ENCODE measurements at places on chromosomes 5 and 9.

GRCh38 chr9:125317704-125318103 lies 56.1 kb downstream of the GAPVD1 start:
- DNase-seq = no peak

- DNase-seq = no peak
Measured at GRCh38 chr9:90858457-90858901, 56.9 kb downstream of the SYK start.

DNA sequence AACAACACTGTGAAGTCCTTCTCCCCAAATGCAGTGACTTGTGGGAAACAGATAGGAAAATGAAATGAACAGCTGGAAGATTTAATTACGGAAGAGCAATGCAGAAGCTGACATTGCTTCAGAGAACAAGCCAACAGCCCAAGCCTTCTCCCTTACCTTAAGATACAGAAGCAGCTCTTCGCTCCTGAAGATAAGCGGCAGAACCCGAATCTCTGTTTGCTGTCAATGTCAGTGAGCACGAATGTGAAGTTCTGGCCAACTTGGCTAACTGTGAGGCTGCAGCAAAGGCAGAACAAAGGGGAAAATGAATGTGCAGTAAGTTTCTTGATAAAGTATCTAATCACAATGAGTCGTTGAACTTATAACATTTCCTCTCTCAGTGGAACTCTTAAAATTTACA lies 172.4 kb downstream of the DENND1A start:
- DNase-seq = no peak

- no peak for DNase-seq
Measured at GRCh38 chr5:6379246-6379645, 899 bp upstream of the MED10 start.

GRCh38 chr9:117672369-117672768 lies 31.8 kb upstream of the TLR4 start:
- no peak for DNase-seq

DNA sequence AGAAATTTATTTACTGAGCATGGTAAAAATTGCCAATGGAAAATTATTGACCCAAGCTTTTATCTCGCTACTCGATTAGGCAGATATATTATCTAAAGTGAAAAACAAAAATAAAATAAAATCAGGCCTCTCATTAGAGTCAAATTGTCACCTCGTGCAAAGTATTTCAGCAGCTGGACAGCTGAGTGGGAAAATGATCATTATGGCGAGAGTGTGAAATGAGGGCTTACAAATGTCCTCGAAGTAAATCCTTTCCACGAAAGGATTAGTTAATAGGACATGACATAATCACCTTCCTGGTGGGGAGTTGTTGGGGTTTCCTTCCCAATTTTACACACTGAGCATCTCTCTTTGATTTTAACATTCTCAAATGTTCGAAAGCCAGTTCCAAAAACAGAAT lies 5.4 kb upstream of the DPYSL3 start:
- no peak for DNase-seq

DNA sequence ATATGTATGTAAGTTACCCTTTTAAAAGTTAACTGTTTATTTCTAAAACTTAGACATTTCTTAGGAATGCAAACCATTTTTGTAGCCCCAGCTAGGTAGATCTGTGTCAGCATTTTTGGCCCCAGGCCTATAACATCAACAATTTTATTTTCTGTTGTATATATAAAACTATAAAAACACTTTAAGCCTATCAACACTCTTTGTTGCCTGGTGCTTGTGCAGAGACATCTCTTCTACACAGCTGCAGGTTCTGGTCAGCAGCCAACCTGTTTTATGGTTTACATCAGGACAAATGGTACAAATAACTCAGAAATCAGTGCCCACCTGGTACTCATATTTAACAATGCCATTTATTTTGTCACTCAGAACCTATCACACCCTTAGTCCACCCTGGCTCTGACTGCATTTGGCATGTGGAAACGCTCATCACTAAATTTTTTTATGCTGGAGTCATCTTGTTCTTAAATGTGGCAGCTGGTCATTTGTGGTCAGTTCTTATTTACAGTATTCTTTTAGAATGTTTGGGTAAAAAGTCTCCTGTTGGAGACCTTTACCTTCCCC lies 173.4 kb downstream of the DNAH5 start:
- no peak for DNase-seq

DNA sequence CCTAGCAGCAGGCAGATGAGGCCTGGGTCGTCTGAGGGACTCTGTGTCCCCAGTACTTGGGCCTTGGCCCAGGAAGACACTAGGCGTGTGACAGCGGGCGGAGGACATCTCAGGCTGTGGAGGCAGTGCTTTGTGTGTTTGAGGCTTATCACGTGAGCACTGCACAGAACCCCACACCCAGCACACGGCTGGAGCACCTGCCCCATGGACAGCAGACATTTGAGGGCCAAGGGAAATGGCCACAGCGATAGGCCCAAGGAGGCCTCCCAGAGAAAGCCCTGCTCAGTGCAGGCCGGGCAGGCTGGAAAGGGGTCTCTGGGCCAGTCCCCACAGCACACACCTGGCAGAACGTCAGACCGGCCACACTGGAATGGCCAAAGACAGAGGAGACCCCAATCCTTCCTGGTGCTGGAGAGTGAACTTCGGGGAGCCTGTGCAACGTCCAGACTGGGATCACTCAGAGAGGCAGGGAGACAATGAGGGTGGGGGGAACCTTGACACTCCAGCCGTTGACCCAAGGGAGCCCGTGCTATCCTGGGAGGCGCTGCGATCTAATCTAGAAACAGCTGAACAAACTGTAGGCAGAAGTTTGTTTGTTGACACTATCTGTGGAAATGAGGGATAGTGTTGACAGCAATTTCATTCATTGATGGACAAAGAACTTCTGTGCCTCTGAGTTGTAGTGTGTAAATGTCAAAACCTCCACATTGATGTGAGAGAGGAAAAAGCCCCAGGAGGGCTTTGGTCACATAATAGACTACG lies 19.6 kb upstream of the FLT4 start:
- no peak for DNase-seq

DNA sequence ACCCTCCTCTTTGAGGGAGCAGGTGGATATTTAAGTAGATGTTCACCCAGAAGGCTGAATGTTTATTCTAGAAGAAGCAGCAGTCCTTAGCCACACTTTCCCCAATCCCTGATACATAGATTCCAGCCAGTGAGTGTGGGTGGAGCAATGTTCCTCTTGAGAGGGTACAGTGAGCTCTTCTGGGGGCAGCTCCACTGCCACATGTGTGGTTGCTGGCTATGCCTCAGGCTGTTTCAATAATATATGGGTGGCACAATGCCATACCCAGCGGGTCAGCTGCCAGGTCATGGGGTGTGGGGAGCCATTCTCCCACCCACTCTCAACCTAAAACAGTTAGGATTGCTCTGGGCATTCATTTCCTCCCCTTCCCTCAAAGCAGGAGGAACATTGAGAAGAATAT lies 61.6 kb upstream of the DAB2 start:
- DNase-seq = no peak

DNA sequence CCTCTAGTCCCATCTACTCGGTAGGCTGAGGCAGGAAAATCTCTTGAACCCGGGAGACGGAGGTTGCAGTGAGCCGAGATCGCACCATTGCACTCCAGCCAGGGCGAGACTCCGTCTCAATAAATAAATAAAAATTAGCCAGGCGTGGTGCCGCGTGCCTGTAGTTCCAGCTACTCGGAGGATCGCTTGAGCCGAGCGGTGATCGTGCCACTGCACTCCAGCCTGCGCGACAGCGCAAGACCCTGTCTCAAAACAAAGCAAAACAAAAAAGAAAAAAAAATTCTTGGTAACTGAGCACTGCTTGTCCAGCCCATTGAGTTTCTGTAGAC lies 710 bp upstream of the WDR55 start:
- DNase-seq = no peak

DNA sequence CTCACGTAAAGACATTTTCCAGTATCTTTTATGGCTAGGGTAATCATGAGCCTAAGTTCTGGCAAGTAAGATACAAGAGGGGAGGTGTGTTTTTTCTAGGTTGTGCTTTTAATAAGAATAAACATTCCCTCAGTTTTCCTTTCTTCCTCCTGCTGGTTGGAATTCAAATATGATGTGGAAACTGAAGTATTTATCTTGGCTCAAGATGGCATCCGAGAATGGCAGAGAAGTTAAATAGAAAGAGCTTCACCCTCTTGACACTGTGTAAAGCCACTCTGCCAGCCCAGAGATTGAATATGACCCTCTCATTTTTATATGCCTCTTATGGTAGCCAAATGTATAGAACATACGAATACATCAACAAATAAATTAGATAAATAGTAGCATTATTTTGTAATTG lies 438.4 kb downstream of the ISL1 start:
- DNase-seq = no peak

- no peak for DNase-seq
Measured at GRCh38 chr9:87816036-87816435, 66.6 kb upstream of the SPATA31E1 start.

DNA sequence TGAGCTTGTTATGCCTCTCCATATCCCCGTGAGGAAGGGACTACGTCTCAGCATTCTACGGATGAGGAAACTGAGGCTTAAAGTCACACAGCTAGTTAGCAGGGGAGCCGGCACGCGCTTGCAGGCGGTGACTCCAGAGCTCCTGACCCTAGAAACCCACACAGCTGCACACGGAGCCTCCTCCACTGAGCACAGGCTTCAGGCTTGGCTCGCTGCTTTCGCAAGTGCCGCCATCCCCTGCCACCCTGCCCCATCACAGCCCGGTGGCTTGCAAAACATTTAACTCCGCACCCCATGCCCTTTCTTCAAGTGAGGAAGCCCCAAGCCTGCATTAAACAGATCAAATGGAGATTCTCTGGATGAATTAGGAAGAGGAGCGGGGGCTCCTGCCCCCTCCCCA lies 138.3 kb downstream of the HSD17B3 start:
- peak; percentile 13 for DNase-seq

- DNase-seq = no peak
Measured at GRCh38 chr5:22249209-22249729, 603.9 kb downstream of the CDH12 start.

DNA sequence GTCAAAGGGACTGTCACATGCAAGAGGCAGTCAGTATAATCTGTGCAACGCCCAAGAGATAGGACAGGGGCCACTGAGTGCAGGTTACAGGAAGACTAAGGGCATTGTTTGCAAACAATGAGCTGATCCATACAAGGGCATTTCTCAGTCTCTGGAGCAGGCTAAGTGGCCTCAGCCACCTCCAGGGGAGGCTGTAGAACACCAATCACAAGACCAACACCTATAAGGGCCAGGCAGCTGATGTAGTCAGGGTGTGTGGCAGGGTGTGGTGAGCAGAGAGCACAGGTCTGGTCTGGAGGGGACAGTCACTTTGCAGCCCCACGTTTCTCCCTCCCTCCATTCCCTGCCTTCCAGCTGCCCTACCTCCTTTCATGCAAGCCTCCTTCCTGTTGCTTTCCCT lies 83.2 kb upstream of the ADRA1B start:
- DNase-seq = no peak

GRCh38 chr9:101587332-101588043 lies 7.3 kb downstream of the PPP3R2 start:
- no peak for DNase-seq

- no peak for DNase-seq
Measured at GRCh38 chr5:127290019-127290945, at the start of gene MEGF10. TSS of gene MEGF10 (plus strand) at chr5:127290796. CDS start at chr5:127331309, 40,513 bp downstream.

DNA sequence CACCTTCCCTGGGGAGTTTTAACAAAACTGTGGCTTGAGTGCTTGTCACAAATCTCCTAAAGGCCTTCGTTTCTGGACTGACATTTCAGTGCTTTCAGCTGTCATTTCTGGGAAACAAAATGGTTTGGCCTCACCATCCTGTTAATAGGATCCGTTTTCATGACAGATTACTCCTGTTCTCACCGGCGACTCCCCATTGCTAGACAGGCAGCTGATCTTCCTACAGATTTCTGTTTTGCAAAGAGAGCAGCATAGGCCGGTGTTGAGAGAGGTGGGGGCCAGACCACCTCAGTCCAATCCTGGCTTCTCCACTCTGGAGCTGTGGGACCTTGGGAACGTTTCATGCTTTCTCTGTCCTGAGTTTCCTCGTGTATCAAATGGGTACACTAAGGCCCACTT lies 75.5 kb upstream of the OTULINL start:
- no peak for DNase-seq

- DNase-seq = no peak
Measured at GRCh38 chr9:83509402-83509801, 28.8 kb downstream of the FRMD3 start.

DNA sequence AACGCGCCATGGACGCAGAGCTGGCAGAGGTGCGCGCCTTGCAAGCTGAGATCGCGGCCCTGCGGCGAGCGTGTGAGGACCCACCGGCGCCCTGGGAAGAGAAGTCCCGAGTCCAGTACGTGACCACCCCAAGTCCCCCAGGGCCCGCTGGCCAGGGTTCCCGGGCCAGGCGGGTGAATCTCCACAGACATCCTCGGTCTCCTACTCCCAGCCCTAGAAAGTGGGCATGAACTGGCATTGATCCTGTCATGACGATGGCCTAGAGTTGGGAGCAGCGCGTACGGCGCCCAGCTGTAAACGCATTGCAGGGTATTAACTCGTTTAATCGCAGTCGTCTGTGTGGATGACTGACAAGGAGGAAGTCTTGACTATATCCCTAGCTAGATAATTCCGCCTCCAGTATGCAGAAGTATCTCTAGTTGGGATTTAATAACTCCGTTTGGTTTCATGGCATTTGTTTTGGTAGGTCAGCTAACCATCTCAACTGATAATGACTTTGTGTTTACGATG lies 293 bp downstream of the CENPP start:
- no peak for DNase-seq

- no peak for DNase-seq
Measured at GRCh38 chr5:151155775-151156506, 1.6 kb downstream of the ANXA6 start.

- no peak for DNase-seq
Measured at GRCh38 chr5:5523066-5523505, 100.6 kb downstream of the ICE1 start.

DNA sequence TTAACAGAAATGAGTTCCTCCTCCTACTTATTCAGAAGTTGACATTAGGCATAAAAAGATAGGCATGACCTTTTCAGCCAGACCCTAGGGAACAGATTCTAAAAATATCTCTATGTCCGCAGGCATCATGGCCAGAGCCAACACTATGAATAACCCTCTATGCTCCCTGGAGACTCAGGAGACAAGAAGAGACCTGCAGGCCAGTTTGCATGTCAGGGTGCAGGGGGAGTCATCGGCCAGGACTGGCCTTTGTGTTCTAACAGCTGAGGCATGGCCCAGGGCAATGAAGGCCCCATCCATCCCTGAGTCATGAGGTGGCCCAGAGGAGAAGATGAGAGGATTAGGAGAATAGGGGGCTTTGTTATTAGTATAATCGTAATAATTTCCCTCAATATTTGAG lies 93.8 kb downstream of the TMEM215 start:
- no peak for DNase-seq

- DNase-seq = no peak
Measured at GRCh38 chr5:64979531-64979930, 210.8 kb downstream of the CWC27 start.

GRCh38 chr5:42598311-42598710 lies 158.3 kb upstream of the CCDC152 start:
- DNase-seq = no peak

DNA sequence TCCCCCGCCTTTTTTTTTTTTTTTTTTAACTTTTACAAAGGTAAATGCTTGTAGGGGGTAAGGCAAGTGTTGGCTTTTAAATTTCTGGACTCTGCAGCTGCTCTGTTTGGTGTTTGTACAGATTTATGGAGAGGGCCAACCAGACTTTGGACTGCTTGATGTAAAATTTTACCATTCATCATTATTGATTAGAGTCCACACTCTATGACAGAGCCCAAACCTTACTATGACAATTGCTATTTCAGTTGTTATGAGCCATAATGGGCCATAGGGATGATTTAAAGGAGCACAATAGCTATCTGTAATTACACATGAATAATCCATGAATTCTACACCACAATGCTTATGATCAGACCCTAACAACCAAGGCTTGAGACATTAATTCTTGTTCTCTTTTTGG lies 867.2 kb downstream of the NR2F1-AS1 start:
- no peak for DNase-seq
